Esophagus squamous epithelium (tissue), 5 donors: ENCODE measurements at places on chromosomes 13 and 19.

DNA sequence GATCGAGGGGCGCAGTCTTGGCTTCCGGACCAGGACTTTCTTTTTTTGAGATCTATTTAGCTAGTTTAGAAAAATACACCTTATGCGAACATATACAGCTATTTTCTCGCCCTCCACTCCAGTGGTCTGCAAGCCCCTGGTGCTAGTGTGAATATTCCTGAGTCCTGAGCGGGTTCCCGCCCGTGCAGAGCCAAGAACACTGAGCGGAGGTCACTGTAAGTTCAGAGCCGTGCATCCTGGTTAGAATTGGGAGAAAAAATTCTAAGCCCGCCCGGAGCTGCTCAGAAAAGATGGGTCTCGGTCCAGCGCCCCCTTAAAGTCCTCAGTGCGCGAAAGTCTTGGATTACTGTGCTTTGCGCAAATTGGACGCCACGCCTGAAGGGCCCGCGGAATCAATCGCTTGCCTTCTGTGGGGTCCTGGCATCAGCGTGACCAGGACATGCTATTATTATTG is 117.7 kb downstream of the KCNRG start:
- DNase-seq = no peak

DNA sequence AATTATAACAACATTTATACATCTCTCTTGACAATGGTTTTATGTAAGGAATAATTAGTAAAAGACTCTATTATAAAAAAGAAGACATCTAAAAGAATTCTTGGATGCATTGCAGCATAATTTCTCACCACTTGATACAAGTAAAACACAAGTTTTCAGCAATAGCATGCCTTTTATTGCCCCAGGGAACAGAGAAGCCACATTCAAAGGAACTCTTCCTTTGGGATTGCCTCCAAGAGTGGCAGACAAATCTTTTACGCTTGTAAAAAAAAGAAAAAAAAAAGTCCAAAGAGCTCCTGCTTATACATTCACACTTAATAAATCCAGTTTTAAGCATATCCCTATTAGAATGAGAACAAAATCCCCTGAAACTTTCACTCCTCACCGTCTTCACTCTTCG is 2357.8 kb upstream of the PCDH20 start:
- no peak for DNase-seq

DNA sequence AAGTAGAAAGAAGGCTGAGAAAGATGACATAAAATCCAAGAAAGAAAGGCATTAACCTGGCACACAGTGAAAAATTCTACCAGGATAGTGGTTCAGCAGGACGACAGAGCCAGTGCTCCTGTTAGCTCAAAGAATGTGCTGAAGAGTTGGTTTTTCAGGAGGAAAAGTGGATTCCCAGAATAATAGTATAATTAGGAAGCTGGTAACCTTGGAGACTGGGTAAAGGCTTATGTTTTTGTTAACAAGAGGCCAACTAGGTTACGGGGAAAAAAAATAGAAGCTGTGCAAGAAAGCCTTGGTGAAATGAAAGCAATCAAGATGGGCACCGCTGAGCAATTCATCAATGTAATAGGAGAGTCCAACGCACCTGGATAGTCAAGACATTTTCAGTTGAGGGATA is 54.7 kb downstream of the SLC15A1 start:
- DNase-seq = no peak

DNA sequence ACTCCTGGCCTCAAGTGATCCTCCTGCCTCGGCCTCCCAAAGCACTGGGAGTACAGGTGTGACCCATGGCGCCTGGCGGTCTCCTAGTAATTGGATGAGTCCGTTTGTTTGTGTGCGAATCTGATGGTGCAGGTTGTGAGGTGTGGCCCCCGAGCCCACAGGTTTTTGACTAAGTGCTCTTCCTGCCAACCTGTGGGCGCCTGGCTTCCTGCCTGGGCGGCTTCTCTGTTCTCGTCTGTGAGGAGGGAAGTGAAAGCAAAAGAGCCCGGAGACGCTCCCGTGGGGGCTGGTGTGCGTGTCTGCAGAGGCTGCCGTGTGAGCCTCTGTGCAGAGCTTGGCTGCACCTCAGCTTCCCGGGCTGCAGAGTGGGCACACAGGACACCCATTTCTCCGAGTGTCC is 10.0 kb downstream of the ARHGAP45 start:
- DNase-seq = peak; percentile 51

DNA sequence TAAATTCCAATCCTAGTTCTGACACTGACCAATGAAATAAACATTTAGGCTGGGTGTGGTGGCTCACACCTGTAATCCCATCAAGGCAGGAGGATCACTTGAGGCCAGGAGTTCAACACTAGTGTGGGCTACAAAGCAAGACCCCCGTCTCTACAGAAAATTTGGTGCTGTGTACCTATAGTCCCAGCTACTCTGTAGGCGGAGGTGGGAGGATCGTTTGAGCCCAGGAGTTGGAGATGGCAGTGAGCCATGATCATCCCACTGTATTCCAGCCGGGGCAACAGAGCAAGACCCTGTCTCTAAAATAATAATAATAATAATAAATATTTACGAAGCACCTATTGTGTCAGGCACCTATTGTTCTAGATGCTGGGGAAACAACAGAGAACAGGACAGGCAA is 6.7 kb downstream of the IRGQ start:
- DNase-seq = no peak

- no peak for DNase-seq
Measured at GRCh38 chr13:43005460-43006236, 13.6 kb upstream of the EPSTI1 start.

DNA sequence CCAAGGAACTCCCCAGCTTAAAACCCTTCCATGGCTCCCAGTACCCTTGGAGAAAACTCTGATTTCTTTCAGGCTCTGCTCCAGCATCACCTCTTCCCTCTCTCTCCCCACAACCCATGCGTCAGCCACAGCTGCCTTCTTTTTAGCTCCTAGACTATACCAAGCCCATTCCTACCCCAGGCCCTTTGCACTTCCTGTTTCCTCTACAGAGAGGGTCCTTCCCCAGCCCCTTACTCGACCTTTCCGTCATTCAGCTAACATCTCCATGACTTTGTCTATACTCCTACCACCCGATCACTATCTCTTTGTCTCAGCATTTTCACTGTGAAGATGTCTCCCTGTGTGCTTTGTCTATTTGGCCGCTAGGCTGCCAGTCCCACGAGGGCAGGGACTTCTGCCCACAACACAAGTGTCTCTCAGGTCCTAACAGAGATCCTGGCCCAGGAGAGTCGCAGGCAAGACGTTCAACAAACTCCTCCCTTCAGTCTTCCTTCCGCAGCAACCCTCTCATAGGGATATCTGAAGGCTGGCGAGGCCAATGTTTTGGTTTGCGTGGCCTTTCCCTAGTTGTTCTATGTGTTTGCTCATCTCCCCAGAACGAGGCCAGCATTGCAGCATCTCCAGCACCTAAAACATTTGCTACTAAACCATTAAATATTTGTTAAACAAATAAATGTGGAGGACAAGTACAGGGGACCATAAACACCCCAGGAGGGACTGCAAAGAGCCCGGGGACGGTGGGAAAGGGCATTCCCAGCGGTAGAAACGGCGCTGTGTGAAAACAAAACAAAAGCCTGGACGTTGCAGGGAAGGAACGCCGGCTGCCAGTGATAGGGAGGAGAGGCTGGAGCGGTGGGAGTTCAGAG is 816 bp downstream of the CCNP start:
- no peak for DNase-seq

- no peak for DNase-seq
Measured at GRCh38 chr13:101576977-101577376, 124.5 kb downstream of the ITGBL1 start.

DNA sequence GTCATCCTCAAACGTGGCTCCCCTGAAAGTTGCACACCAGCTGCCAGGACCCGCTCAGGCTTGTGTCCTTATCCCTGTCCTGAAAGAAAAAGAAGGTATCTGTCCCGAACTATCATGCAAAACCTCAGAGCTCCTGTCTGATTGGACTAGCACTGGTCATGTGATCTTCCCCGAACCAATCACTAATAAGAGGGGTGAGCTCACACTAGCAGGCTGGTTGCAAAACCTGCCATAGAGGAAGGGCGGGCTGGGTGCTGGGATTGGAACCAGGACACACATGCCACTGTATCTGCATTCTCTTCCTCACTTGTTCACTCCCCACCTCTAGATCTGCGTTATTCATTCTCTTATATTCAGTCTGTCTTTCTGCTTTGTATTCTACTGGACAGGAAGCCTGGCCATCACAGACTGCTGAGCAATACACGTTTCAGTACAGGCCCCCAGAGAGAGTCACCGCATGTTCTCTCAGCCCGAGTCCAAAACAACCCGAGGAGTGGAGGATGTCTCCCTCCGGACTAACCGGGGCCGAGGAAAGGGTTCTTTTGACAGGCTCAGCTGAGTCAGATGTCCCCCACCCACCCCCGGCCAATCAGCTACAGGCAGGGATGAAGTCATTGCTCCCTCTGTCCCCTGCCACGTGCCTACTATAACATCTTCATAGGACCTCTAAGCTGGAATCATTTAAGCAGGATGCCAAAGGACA is 97.7 kb downstream of the SIPA1L3 start:
- peak; percentile 34 for DNase-seq

DNA sequence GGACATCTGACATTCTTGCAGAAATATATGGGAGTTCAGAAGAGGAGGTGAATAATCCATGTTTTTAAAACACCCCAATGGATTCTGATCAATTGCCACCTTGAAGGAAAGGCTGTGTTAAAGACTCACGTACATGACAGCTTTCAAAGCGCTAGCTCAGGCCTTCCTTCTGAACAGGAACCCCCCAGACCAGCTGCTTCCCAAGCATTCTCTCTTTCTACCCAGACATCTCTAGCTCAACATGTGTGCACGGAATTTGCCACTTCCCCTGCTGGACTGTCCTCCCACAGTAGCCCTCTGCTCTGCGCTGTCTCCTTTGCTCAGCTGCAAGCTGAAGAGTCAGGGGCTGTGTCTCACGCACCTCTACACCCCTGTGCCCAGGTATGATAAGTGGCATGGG is 54.5 kb downstream of the STK24 start:
- DNase-seq = no peak

DNA sequence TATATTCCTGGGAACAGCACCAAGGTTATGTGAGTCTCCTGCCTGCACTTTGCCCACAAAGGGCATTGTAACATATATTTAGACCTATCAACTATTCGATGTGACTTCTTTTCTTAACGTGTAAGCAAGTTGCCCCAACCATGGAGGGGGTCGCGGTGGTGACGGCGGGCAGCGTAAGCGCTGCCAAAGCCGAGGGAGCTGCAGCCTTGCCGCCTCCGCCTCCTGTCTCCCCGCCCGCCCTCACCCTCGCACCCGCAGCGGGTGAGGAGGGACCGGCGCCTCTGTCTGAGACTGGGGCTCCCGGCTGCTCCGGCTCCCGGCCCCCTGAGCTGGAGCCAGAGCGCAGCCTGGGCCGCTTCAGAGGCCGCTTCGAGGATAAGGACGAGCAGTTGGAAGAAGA is 59.0 kb downstream of the ZNF676 start:
- DNase-seq = no peak

DNA sequence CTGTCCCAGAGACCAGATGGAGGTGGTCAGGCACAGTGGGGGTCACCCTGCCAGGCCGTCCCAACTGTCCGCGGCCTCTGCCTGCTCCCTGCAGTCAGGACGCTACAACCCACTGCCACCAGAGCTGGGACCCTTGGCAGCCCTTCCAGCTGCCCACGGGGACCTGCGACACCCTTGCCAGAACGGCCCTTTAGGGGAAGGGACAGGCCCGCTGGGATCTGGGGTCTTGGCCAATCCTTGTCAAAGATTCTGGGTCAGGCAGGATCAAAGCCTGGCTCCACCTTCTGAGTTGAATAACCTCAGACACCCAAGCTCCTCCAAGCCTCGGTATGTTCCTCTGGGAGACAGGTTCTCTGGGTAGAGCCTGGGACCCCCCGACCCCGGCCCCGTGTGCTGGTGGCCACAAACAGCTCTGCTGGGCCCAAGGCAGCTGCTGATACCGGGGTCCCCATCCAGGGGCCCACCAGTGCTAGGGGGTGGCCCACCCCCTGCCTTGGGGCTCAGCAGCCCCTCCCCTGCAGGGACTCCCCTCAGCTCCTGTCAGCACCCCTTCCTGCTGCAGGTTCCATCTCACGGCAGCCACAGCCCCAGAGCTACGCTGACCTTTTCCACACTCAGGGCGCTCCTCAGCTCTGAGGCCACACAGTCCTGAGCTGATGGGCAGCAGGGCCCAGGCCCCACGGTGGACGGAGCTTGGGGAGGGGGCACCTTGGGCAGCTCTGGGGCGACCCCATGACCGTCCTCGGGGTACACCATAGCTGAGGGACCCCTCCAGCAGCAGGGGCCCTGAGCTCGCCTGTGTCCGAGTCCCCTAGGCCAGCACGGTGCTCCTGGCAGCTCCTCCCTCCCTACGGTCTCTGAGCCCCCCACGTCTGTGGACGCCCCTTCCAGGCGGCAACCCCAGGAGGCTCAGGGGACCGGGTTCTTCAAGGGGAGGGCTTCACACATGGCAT is 18.4 kb downstream of the SBNO2 start:
- DNase-seq = no peak

- DNase-seq = no peak
Measured at GRCh38 chr13:44818428-44818827, 170.8 kb downstream of the NUFIP1 start.

GRCh38 chr19:7831452-7831851 is 1.4 kb downstream of the EVI5L start:
- no peak for DNase-seq

DNA sequence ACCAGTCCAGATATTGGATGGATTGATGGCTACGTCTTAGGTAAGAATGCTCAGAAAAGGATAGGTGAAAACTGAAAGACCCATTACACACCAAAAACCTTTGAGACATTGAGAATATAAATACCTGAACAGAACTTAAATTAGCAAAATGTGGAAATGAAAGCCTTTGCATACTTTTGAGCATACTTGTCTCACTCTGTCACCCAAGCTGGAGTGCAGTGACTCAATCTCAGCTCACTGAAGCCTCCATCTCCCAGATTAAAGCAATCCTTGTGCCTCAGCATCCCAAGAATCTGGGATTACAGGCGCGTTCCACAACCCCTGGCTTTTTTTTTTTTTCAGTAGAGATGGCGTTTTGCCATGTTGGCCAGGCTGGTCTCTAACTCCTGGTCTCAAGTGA is 695.3 kb downstream of the DACH1 start:
- DNase-seq = no peak

DNA sequence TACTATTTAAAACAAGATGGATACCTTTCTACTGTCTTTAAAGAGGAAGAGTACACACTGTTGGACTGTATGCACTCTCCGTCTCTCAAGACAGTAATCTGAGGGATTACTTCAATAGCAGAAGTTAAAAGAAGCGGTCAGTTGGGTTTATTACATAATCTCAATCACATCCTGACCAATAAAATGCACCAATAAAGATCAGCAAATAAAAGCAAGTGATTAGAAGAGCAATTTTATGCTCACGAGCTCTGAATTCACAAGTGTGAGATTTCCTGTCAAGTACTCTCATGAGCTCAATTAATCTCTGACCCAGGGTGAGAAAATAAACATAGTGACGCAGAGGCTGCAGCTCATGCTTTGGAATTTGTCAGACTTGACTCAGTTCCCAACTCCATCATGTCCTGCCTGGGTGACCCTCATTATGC is 12.2 kb downstream of the ABCC4 start:
- DNase-seq = no peak
